Stimulated activated CD4-positive, alpha-beta T cell treated with anti-CD3 and anti-CD28 coated beads, Interleukin-4, amount 100 ng/mL, for 48 hours (primary cell): ENCODE measurements at places on chromosomes 5 and 9.

GRCh38 chr9:12775679-12776512 lies 1.1 kb downstream of the LURAP1L start:
- DNase-seq = no peak

DNA sequence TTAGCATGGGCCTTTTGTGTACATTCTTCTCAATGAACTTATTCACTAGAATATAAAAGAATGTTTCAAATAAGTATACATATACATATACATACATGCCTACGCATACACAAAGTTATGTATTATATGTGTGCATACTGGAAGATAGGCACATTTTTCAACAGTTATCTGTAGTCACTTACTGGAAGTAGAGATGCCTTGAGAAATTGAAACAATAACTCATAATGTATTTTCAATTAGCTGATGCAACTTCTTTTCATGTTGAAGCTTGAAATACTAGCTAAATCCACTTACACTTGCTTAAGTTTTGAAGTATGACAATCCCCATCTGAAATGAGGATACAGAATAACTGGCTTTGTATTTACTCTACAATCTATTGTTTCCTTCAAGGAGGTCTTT lies 469.0 kb upstream of the PTGER4 start:
- DNase-seq = no peak

DNA sequence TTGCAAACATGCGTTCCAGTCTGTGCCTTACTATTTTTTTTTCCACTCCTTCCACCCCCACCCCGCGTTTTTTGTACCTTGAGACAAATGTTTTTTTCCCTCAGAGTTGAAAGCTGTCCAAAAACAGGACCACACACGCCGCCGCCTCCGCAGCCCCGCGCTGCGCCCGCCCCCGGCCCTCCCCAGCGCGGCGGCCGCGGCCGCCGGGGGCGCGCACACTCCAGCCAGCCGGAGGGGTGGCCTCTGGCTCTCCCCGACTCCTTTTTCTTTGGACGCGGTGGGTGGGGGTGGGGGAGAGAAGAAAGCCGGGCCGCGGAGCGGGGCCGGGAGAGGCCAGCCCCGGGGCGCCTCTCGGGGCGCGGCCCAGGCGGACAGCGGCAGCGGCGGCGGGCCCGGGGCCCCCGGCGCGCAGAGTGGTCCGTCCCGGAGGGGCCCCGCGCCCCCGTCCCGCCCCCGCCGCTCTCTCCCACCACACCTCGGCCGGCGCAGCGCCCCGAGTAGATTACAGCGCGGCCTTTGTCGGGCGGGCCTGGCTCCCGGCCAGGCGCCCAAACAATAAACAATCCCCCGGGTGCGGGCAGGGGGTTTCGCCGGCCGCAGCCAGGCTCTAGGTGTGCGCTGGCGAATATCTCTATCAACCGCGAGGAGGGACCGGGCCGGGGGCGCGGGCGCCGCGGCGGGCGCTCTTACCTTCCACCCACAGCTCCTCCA lies 10.9 kb downstream of the PTCH1 start:
- DNase-seq = peak; percentile 10

GRCh38 chr9:5265939-5266338 lies 34.7 kb downstream of the INSL4 start:
- DNase-seq = no peak

DNA sequence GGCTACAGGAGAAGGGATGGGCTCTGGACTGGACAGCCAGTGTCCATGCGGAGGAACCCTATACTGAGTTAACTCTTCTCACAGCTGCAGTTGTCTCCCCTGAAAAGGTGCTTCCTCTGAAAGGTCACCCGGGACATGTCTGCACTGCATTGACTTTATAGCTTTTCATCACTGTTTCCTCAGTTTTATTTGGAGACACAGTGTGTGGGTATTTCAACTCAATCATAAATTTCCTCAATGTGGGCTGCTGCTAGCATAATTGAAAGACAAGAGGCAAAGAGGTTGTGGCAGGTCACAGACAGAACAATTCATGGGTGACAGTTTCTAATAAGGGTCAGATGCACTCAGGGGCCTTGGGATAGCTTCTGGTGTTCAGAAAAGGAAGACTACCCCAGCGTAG lies 336.8 kb downstream of the KDM4C start:
- DNase-seq = no peak

DNA sequence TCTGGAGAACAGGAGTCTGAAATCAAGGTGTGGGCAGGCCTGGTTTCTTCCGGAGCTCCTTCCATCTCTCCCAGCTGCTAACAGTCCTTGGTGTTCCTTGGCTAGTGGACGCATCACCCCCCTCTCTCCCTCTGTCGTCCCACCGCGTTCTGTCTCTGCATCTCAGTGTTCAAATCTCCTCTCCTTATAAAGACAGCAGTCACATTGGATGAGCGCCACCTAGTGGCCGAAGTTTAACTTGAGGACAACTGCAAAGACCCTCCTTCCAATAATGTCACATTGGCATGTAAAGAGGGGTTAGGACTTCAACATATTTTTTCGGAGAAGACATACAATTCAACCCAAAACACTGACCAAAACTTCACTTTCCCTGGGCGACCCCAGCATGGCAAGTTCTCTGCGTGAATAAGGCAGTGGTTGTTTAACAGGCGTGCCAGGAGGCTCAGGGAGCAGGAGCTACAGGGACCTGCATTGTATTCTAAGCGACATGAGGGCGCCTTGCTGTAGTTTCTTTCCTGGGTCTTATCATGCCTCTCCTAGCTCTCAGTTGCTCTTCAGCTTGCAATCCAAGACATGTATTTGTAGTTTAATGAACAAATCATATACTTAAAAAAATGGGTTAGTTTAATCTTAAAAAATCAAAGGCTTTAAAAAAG lies 27.9 kb upstream of the BASP1 start:
- peak; percentile 78 for DNase-seq

DNA sequence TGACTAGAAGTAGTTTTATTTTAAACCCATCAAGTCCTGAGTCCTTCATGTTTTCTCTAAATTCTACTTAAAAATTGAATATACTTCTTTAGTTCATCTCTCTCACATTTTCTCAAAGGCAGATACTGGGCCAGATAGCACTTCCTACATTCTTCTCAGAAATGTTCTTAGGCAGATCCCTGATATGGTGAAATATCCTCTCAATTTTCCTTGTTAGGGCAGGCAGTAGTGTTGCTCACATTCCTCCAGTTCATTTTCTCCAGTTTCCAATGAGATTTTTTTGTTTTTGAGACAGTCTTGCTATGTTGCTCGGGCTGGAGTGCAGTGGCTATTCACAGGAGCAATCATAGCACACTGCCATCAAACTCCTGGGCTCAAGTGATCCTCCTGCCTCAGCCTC lies 5.7 kb downstream of the GCNT1 start:
- no peak for DNase-seq

DNA sequence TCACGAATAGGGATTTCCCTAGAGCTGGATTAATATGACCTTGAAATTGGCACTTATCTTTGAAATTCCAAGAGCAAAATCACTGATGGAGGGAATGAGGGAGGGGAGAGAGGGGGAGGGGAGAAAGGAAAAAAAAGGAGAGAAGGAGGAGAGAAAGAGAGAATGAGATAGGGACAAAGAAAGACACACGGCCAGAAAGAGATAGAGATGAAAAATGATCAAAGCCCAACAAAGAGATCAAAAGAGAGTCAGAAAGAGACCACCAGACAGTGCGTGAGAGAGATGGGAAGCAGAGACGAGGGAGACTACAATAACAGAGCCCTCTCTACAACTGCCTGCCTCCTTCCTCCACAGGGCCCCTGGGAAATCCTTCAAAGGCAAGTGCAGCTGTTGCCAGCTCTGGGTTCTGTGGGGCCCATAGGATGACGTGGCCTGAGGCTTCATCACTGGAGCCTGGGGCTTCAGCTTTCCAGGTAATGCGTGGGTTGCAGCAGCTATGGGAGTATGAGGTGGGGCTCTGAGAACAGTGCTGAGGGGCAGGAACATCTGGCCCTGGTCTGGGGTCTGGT lies 58.3 kb upstream of the SHB start:
- DNase-seq = no peak

DNA sequence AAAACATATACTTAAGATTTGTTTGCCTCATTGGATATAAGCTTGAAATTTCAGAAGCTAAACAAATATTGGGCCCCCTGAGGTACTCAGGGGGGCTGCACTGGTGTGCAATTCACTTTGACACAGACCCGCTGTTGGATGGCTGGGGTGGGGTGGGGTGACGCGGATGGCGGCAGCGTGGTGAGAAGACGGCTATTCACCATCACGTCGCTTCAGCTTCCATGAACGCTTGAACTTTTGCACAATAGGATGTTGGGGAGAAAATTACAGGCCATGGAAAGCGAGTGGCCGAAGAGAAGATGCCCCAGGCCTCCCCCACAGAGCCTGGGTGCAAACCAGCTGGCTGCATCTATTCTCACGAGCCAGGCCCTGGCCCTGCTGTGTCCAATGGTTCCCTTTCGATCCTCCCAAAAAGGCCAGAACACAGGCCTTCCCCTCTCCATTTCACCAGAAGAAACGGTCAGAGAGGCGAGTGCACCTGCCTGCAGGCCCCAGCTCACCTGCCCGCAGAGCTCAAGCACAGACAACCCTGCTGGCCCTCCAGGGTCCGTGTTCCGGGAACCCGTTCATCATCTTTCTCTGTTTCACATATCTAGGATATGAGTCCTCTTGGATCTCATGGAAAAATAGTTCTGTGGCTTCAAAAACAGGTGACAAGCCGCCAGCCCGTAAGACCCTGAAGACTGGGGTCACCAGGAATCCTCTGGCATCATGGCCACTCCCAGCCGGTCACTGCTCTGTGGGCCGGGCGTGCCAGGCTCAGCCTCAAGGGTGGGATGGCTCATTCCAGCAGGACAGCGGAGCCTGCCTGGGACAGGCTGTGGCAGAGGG lies 46.8 kb upstream of the SARDH start:
- no peak for DNase-seq

DNA sequence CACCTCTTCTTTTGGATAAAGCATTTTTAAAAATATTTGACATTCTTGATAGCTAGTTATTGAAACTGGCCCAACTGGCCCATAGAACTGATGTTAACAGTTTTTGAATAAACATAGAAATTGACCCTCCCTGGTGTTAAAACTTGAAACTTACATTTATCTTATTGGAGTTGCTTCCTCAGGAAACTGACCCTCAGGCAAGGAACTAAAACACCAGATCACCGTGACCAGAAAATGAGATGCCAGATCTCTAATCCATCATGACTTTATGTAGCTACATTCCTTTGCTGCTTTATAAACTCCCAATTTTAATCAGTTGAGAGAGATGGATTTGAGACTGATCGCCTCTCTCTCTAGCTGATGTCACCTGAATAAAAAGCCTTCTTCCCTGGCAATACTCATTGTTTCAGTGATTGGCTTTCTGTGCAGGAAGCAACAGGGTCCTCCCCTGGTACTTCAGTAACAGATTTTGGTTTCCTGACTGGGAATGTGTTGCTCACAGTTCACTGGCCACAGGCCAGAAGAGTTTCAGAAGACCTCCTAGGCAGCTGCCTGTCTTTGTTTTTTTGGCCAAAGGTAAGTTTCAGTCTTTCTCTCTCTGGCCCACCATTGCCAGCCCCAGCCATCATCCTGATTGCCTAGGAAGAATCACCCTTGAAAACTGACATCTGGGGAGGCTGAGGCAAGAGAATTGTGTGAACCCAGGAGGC lies 212.4 kb downstream of the DTWD2 start:
- no peak for DNase-seq

GRCh38 chr9:124462739-124463138 lies 12.5 kb downstream of the ADGRD2 start:
- no peak for DNase-seq

- DNase-seq = no peak
These were observed 3.9 kb downstream of the RASGRF2 start for GRCh38 chr5:80963966-80964481.

DNA sequence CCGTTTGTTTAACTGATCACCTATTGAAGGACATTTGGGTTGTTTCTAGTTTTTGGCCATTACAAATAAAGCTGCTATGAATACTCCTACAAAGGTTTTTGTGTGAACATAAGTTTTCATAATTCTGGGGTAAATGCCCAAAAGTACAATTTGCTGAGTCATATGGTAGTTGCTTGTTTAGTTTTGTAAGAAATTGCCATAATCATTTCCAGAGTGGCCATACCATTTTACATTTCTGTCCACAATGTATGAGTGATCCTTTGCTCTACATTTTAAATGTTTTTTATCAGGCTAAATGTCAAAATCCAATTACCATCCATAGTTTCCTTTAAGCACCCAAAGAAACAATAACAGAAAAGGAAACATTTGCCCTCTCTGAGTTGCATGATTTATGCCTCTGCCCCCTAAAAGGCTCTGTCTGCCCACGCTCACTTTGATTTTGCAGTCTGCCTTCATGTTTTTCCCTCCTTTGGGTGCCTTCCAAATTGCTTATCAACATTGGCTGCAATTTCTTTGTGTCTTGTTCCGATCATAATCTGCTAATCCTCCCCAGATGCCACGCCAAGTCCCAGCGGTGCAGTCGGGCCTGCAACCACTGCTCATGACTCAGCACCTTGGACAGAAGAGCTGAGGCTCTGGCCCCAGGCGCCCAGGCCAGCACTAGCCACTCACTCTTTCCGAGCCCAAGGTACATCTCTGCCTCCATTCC lies 339.2 kb downstream of the PIK3R1 start:
- DNase-seq = no peak

GRCh38 chr5:148910686-148911361 lies 84.4 kb downstream of the ADRB2 start:
- peak; percentile 0 for DNase-seq

- DNase-seq = no peak
These were observed 14.3 kb downstream of the AGTPBP1 start for GRCh38 chr9:85727500-85727899.

DNA sequence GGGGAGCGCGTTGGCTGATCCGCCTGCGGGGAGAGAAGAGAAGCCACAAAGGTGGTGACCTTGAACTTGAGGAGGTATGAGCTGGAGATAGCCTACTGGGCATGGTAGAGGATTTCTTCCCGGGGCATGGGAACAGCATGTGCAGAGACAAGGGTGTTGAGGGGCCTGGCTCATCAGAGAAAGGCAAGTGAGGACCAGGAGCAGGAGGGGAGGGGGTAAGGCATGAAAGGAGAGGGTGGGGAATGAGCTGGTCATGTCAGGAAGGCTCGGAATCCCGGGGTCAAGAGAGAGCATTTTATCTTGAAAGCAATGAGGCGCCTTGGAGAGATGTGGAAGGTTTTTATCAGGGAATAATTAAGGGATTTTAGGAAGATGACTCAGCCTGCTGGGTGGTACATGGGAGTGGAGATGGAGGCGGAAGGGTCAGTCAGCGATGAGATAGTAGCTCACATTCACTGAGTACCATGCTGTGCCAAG lies 121.1 kb downstream of the LHX2 start:
- no peak for DNase-seq

- DNase-seq = no peak
These were observed 446.2 kb upstream of the TRPC7 start for GRCh38 chr5:136811551-136811950.

DNA sequence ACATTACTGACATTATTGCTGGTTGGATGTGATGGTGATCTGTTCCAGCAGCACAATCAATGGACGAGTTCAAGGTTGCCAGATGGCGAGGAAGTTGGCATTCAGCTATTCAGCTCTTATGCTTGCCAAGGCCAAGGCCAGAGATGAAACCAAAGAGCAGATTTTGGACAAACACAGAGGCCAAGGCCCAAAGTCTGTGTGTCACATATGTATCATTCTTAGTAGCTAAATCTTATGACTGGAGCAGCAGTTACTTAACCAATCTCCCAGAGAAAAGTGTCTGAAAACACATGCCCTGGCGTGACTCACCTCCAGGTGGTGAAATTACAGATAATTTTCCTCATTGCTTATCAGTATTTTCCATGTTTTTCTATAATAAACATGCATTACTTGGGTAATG lies 189.0 kb upstream of the EGFLAM start:
- no peak for DNase-seq

GRCh38 chr9:37917801-37918664 lies 14.1 kb upstream of the SLC25A51 start:
- DNase-seq = no peak
